Brain (organoid and tissue), 16 donors: ENCODE measurements at places on chromosomes 6 and 20.

- DNase-seq = no peak
Observed at GRCh38 chr6:137159912-137160311, 13.5 kb downstream of the IL22RA2 start.

DNA sequence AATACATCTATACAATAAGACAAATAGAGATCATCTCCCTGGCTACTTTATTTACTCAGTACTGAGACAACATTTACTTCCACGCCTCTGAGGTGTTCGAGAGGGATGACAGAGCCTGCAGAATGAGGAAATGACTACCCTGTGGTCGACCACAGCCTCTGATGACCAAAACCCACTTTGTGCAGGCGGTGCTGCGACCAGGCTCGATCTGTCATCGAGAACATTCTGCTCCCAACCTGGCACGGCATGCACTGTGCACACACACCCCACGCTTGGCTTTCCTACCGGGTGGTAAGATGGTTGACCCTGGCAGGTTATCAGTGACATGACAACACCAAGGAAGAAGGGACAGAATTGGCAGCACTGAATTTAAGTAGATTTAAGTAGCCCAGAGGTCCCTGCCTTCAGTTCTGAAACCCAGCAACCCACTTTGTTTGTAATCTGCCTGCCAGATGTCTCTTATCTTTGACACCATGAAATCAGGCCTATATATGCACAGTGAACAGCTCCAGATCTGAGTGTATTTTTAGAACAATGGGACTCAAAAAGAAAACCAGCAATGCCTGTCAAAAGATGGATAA, 42.6 kb downstream of the TTI1 start:
- no peak for DNase-seq

GRCh38 chr6:105401247-105402089, 1.4 kb downstream of the PREP start:
- DNase-seq = peak; percentile 13

- DNase-seq = no peak
Observed at GRCh38 chr6:168962886-168963285, 290.8 kb downstream of the THBS2 start.

DNA sequence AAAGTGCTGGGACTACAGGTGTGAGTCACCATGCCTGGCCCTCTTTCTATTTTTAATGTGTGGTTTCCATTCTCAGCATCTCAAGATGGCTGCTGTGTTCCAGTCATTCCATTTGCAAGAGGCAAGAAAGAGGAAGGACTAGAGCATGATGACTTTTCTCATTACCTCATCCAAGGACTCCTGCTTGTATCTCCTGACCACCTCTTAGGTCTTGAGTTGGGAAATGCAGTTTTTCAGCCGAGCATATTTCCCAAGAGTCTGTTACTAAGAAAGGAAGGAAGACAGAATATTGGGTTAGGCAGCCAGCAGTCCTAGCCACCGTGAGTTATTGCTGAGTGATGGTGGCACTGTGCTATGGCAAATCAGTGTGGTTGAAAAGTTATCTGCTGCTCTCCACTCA, 108.4 kb upstream of the INSM1 start:
- no peak for DNase-seq

DNA sequence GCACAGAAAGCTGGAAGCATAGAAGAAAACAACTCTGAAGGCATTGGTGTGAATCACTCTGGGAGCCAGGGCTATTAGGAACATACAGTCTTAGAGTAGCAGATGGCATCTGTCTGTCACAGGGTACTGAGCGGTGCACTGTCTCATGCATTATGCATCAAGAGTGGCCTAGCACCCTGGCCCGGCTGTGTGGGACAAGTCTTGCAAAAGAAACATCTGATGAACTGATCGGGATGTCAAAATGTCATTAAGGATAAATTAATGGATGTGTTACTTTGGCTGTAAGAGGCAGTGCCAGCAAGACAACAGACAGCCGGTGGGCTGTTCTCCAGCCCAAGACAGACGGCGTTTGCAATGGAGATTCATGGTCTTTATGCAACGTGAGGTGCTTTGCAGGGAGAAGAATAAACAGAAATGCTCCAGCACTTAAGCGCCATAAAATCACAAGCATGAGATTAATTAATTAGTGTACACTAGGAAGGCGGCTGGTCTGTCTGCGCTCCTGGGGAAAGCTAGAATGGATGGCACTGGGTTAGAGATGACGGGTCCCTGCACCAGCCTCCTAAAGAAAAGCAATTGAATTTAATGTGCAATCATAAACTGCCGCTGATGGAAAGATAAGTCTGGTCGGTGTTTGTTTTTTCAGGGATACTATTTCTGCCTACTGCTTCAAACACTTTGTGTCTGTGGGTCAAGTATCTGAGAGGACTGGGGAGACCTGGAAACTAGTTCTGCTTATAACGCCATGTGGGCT, 600.6 kb upstream of the CHD6 start:
- peak; percentile 44 for DNase-seq

- DNase-seq = no peak
Observed at GRCh38 chr6:6074190-6074589, 67.5 kb upstream of the NRN1 start.

DNA sequence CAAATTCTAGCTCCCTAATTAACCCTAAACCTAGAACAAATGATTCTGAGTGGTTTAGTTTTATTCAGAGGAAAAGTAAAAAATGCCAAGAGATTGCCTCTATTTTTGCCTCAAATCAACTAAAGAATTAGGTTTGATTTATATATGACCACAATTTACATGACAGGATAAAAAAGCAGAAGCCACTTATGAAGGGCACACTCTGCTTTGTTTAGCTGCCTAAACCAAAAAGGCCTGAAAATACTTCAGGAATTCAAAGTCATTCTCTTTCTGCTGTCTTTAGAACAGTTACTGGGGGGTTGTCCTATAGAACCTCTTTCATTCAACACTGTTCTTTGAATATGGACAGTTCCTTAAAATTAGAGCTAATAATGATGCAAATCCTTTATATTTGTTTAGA, 5.3 kb downstream of the FBXO5 start:
- DNase-seq = no peak

DNA sequence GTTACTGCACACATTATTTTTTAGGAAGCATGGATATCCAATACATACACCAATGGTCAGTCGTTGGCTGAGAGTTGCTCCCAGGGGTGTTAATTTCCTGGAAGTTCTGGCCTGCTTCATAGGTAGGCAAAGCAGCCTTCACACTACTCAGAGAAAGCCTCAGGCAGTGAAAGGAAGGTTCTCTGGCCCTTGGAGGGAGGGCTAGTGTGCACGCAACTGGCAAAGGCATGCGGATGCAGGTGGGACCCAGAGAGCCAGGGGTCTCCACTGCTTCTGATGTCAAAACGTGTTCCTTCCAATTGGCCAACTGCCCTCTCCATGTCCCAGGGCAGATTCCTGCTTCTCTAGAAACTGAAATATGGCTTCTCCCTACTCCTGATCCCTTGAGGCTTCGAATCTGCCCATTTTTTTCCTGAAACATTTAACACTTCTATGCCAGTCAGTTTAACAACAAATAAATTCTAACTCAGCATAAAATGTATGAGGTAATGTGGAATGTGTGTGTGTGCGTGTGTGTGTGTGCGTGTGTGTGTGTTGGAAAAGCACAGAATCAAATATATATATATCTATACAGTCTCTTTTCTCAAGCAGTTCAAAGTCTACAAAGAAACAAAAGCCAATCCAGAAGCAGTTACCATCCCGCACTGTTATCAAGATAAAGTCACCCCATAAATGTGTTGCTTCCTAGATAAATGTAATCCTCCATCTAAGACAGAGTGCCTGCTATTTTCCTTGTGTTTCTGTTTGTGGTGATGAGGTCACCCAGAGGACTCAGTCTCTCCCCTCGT, 94.0 kb upstream of the HIVEP1 start:
- DNase-seq = peak; percentile 31

DNA sequence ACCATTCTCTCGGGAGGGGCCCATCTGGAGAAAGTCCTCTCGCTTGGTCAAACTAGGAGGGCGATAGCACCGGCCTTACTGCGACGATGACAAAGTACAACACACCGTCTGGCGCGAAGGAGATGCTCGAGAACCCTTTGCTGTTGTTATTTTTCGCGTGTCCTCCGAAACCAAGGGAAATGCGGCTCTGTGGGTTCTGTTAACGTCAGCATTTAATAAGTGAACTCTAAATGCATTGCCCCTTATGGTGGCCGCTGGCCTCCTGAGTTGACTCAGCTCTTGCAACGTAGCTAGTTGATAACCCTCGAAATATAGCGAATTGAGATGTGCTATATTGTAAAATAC, 577 bp upstream of the SCAND1 start:
- DNase-seq = no peak

DNA sequence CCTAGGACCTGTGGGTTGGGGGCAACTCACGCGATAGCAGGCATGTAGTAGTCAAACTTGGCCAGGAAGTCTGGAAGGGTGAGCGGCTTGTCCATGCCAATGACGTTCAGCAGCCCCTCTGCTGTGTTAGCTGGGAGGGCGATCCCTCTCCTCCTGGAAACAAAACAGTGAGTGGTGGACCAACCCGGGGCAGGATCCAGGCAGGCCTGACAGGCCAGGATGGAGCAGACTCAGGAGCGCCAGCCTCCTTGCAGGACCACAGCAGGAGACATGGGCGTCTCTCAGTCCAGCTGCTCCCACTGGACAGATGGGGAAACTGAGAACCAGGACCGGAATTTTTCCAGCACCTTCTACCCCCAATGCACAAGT, 22.5 kb downstream of the ADA start:
- no peak for DNase-seq

GRCh38 chr20:35985806-35986205, 17.4 kb downstream of the CNBD2 start:
- DNase-seq = no peak

- no peak for DNase-seq
Observed at GRCh38 chr6:13614126-13614925, 809 bp upstream of the NOL7 start.

GRCh38 chr20:10508060-10508459, 73.0 kb downstream of the SLX4IP start:
- DNase-seq = no peak

DNA sequence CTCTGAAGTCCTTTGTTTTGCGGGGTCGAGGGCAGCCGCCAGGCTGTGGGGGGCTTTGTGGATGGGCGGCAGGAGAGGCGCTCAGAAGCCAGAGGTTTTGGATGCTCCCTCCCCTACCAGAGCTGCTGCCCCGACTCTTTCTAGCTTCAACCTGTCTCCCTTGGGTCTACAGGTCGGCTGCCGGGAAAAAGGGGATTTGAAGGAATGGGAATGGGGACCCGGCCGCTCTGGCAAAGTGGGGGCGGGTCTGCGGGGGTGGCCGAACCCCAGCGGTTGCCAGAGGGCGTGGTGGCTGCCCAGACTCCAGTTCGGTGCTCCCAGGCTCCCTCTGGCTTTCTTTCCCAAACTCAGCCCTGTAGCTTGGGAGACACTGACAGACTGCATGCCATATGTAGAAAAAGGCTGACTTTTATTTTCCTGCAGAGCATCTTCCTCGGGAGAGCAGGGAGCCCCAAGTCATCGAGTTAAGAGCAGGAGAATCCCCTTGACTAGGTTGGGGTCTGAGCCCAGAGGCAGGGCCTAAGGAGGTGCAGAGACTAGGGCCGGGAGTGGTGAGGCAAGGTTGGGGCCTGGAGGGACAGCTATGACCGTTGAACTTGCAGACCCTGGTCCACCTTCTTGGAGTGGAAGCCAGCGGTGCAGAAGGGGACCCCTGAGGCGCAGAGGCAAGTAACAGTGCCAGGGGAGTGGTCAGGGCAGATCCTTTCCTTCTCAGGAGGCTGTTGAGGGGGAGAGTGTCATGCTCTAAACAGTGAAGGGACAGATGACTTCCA, 1.4 kb upstream of the PPP1R18 start:
- peak; percentile 64 for DNase-seq

- no peak for DNase-seq
Observed at GRCh38 chr6:44649365-44650025, 262.0 kb downstream of the CDC5L start.

DNA sequence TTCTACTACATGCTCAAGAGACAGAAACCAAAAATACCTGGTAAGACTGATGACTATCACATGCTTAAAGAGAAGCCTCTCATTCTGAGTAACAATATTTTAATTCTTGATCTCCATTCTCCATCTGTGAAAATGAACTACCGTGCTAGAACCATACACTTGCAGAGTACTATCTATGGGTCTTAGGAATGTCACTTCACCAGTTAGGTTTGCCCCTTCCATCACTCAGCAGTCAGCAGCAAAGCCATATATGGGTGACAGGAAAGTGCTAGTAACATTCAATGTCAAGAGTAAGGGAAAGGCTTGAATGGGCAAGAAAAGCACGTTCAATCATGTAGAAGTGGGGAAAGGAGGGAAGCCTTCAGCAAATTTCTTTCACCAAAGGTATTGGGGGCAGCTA, 2.3 kb downstream of the DNAAF9 start:
- no peak for DNase-seq

GRCh38 chr6:126118058-126118755, 131.9 kb downstream of the TRMT11 start:
- no peak for DNase-seq

GRCh38 chr6:148907573-148907972, 160.7 kb downstream of the UST start:
- DNase-seq = peak; percentile 65

DNA sequence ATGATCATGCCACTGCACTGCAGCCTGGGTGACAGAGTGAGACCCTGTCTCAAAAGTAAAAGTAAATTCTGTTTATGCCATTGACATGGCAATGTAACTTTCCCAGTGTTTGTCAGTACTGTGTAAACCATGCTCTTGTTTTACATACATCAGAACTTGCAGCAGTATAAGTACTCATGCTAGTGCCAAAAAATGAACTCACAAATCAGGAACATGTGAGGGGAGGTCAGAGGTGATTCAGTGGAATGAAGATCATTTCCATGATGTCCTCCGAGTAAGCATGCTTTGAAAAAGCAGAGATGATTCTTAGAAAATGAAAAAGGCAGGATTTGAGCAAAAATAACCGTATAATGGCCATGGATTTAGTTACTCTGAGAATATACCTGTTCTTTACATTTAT, 81.9 kb downstream of the ANKS1A start:
- no peak for DNase-seq

GRCh38 chr6:109454496-109455436, 806 bp downstream of the MICAL1 start:
- peak; percentile 34 for DNase-seq

DNA sequence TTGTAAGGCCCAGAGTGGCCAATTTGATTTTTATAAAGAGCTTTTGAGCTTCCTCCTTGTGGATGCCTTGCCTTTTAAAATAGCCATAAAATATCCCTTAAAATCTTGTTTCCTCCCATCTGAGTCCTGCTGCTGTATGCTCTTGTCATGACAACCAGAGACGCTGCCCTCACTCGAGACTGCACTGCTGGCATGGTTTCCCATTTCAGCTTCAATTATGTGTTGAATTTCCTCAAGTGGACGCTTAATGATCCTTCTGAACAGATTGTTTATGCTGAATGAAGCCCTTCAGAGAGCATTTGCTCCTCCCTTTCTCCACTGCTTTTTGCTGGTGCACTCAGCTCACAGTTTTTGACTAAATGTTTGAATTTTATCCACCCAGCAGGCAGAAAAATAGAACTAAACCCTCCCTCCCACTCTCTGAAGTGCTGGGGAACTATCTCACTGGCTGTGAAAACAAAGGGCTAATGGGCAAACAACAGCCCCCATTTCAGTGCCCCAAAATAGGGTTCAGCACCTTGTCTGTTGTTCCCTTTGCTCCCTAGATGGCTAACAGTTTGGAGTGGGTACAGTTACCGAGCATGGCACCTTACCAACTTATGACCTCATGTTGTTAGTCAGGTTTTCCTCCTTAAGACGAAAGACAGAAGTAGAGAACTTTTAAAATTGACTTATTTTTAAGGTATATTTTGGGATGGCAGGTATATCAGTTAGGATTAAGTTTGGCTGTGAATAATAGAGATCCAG, 45.5 kb upstream of the RNF8 start:
- peak; percentile 63 for DNase-seq
